AG10803 (cell line): ENCODE measurements at places on chromosomes 5 and 9.
A peak's percentile ranks its signal among the peaks of the same experiment; 100 is the strongest.

DNA sequence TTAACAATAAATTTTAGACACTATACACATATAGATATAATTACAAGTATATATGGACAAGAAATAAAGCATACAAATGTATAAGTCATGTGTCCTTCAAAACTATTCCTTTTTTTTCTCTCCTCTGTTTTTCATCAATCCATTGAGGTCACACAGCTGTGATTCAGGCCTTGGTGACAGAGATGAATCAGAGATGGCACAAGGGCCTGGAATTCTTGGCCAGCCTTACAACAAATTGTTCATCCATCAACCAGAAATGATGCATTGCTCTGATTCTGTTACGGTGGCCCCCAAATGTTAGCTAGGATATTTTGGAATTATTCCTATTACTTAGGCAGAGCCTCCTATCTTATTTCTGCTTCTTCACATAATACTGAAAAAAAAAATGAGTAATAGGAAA lies 108.7 kb upstream of the MPDZ start:
- DNase-seq = peak; percentile 88

DNA sequence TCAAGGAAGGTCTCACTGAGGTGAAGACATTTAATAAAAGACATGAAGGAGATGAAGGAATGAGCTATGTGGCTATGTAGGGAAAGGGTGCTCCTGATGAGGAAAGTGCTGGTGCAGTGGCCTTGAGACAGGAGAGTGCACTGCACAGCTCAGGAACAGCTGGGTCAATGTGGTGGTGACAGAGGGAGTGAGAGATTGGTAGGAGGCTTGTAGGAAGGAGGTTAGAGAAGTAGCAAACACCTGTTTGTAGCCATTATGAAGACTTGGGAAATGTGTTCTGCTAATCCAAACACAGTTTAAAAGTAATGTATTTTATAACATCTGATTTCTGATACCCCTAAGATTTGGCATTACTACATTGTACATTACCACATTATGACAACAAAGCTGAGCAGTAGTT lies 115.1 kb upstream of the MTAP start:
- DNase-seq = no peak

DNA sequence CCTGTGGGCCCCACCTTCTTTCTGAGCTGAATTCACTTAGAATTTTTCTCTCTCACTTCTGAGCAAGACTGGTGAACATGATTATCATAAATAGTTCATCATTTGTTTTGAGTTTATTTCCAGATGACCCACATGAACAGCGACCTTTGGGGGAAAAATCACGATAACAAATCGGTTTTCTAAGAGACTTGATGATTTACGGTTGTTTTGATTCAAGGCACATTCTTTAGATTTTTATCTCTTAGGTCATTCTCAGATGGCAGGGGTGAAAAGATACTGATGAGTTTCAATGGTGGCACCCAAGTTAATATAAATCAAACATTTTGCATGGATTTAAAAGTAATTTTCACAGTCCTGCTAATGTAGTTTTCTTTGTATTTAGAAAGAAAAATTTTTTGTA lies 95.1 kb downstream of the DMXL1 start:
- peak; percentile 45 for DNase-seq

GRCh38 chr5:154395407-154396106 lies 50.2 kb upstream of the SAP30L start:
- DNase-seq = no peak

- peak; percentile 48 for DNase-seq
Measured at GRCh38 chr5:173454361-173454735, 126.1 kb upstream of the STC2 start.

DNA sequence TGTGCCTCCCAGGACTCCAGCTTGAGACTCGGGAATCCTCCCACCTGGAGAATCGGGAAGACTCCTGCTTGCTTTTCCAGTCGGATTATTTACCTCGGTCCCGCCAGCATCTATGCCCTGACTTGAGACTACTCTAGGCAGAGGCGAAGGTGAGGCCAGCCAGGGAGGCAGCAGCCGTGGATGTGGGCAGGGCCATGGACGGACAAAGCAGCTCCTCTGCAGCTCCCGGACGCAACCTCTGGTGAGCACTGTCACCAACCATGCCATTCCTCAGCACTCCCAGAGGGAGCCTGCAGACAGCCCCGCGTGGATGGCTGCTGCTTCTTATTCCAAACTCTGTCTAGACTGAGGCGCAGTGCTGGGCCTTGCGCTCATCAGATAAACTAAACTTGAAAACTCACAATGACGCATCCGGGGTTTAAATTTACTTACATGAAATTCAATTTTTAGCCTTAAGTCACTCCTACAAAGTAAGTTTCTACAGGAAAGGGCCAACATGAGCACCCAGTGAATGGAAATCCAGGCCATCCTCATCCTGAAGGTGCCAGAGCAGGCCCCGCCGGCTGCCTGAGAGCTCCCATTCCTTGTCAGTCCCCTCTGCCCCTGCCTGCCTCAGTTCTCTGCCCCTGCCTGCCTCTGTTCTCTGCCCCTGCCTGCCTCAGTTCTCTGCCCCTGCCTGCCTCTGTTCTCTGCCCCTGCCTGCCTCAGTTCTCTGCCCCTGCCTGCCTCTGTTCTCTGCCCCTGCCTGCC lies 17.8 kb downstream of the MED10 start:
- DNase-seq = no peak

DNA sequence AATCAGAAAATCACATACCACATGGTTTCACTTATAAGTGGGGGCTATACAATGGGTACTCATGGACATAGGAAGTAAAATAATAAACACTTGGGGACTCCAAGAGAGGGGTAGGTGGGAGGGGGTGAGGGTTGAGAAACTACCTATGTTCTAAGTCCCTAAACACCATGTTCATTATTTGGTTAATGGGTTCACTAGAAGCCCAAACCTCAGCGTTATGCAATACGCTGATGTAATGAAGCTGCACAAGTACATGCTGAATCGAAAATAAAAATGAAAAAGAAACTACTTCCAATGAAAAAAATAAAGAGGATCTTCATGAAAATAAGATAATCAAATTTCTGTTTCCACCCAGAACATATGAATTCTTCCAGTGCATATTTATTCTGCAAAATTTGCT lies 208.5 kb downstream of the TMEM161B start:
- no peak for DNase-seq

GRCh38 chr5:136894070-136894469 lies 528.7 kb upstream of the TRPC7 start:
- DNase-seq = no peak

- peak; percentile 20 for DNase-seq
Measured at GRCh38 chr5:80686757-80687156, 32.0 kb upstream of the DHFR start.

- no peak for DNase-seq
Measured at GRCh38 chr5:158922816-158923215, 176.9 kb downstream of the EBF1 start.

- DNase-seq = no peak
Measured at GRCh38 chr5:143398451-143399237, 4.8 kb downstream of the NR3C1 start.

DNA sequence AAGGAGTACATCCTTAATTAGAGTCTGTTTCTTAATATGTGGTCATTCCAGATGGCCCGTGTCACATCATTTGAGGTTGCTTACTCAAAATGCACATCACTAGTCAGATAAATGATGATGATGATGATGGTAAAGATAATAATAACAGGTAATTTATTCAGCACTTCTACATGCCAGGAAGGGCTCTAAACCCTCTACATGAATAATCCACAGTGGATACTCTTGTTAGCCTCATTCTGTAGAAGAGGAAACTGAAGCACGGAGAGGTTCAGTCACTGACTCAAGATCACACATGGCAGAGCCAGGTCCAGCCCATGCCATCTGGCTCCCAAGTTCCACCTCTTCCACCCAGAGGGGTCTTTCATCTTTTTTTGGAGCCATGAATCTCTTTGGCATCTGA lies 11.7 kb downstream of the SH3PXD2B start:
- peak; percentile 68 for DNase-seq

DNA sequence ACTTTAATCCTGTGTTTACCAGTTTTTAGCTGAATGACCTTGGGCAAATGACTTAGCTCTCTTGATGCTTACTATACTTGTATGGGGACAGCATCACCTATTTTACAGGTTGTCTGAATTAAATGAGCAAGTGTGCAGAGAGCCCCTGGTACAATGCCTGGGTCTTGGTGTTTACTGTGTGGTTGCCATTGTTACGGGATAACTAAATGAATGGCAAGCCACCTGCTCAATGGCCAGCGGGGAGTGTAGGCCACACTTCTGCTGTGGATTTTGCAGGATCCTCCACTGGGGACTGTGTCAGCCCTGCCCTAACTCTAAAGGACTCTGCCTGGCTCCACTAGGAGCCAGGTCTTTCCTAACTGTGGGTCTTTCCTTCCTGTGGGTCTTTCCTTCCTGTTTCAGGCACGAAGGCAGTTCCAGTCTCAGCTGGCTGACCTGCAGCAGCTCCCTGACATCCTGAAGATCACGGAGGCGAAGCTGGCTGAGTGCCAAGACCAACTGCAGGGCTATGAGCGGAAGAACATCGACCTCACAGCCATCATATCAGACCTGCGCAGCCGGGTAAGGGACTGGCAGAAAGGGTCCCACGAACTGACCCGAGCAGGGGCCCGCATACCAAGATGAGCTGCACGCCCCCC lies 10.3 kb upstream of the GLE1 start:
- DNase-seq = no peak

DNA sequence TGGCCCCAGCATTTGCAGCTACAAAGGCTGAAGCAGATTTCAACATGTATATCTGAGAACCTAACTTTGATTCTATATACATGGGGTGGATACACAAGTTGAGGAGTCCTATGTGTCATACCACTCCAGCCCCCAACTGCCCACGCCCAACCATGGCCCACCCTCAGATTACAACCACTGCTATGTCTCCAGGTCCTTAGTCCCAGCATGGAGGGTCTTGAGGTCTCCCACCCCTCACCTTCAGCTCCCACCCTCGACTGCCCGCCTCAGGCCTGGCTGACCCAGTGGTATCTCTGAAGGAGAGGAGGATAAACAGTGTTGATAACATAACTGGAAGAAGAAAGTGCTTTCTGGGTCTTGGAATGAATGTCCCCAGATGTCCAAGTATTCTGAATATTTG lies 8.2 kb downstream of the SOWAHA start:
- DNase-seq = no peak

DNA sequence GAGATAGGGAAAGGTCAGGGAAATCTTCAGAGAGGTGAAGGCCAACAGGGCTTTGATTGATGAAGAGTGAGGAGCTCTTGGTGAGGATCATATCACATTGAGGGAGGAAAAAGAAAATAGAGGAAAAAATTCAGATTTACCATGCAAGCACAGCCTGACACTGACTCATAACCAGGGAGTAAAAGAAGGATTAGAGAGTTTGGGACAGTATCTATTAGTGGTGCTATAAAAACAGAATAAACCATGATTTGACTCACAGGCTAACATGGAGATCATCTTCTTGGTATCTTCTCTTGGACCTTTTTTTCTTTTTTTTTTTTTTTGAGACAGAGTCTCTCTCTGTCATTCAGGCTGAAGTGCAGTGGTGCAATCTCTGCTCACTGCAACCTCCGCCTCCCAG lies 44.4 kb downstream of the MUSK start:
- no peak for DNase-seq

- DNase-seq = no peak
Measured at GRCh38 chr5:145574889-145575573, 260.1 kb downstream of the PRELID2 start.

- no peak for DNase-seq
Measured at GRCh38 chr5:71751422-71751821, 32.3 kb downstream of the CARTPT start.

- no peak for DNase-seq
Measured at GRCh38 chr5:30608501-30608900, 585.0 kb upstream of the CDH6 start.

- DNase-seq = no peak
Measured at GRCh38 chr5:82820188-82820587, 257.0 kb downstream of the TMEM167A start.

DNA sequence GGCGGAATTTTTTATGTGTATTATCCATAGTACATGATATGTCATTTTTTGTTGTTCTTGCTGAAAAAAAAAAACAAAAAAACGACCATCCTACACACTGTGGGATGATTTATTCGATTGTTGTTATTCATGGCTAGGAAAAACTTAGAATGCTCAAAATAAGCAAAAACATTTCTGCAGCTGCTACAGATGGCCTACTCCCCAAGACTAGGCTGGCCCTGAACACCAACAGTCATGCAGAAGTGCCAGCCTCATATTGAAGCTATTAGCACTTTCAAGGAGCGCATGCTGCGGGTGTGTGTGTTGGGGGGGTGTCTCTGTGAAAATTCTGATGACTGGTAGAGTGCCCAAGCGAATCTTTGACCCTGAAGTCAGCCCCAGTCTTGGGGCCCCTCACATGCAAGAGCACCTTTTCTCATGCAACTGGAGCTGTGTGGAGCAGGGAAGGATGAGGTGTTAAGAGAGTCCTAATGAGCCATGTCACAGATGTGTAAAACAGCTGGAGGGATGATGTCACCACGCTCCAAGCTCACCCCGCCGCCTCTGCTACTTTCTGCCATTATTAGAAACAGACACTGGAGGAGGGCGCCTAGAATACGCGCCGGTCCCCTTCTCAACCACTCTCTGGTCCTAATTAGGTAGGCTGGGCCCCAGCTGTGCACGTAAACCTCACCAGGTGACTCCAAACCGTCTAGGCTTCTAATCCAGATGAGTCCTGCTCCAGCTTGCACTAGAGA lies 61.0 kb upstream of the SMIM23 start:
- DNase-seq = no peak

DNA sequence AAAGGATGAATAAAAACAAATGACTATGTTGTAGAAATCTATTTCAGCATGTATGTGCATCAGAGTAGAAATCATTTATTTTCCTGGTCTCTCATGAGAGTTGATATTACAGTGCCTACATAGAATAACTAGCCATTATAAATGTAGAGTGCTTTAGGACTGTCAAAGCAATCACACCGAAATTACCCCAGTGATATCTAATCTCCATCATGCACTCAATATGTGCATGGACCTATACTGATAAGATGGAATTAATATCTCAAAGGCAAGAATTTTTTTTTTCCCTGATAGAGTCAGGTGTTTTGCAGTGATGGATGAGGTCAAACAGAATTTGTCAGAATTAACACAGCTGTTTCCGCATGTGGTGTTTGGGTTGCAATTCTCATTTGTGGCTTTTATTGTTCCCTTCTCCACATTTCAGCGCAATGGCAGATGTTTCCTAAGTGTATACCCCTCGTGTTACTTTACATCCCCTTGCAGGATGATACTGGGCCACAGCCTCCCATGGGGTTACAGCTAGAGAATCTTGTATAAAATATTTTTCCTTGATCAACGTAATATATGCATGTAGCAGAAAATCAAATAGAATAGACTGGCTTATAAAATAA lies 298.8 kb downstream of the RASEF start:
- DNase-seq = no peak

GRCh38 chr9:109830545-109830944 lies 50.5 kb downstream of the PALM2AKAP2 start:
- no peak for DNase-seq

GRCh38 chr9:137604345-137605086 lies 970 bp upstream of the ARRDC1 start:
- no peak for DNase-seq

GRCh38 chr5:96219580-96220281 lies 213.3 kb downstream of the PCSK1 start:
- peak; percentile 89 for DNase-seq
